ENCODE measurements at places on chromosomes 11 and 22. TPM values are rescaled to one million over a fixed set of nuclear protein-coding genes. Genes with fewer than 3 reads are reported as not detected.

DNA sequence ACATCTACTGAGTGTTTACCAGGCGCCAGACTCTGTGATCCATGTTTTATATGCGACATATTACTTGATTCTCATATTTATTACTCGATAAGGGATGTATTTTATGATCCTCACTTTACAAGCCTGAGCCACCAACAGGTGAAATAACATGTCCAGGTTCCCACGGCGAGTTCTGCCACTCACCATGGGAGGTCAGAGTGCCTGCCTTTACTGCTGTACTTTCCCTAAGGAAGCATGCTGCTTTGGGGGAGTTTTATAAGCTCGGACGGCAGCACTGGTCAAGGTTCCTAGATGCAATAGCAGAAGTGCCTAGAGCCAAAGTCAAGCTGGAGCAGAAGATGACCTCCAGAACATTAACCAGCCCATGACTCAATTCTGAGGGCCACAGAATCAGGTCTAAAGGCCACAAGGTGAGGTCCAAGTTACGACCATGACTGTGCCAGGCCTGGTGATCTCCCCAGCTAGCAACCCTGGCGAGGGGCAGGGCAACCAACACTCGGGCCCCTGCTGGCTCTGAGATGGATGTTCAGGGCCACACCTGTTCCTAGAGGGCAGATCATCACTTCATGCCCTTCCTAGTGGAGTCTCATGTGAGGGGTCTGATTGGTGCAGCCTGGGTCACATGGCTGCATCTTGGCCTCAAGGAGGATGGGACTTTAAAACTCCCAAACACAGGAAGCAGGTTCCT, 14.2 kb downstream of the IFT27 start:
- DNase-seq: no peak

- DNase-seq: no peak
These were observed 13.2 kb upstream of the TTC36 start for GRCh38 chr11:118514103-118514502.

- no peak for DNase-seq
These were observed 53.2 kb upstream of the HEPHL1 start for GRCh38 chr11:93967944-93968343.

DNA sequence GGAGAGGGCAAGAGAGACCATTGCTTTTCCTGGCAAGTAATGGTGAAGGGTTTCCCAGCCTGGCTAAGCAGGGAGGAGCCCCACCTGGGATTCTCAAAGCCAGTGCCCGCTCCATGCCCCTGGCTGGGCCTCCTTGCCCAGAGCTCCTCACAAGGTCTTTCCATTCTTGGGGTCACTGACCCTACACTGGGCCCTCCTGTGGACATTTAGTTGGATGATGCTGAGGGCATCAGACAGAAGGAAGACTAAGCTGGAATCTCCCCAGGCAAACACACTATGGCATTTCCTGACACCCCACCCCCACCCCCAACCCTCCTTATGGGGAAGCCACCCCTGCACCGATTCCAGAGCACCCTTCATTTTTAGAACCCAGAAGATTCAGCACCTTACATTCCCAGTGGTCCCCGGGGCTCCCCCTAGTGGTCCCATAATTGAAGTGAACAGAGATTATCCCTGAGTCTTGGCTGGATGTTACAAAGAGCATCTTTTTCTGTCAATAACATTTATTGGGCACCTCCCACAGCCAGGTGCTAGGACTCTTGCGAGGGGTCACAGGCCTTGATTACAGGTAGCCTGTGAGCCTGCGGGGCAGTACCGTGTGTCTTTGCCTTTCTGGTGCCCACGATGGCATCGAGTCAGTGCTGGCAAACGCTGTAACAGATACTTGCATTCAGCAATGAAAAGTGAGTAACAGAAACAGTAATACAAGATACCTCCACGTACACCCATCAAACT, 548.5 kb downstream of the BUD13 start:
- no peak for DNase-seq

DNA sequence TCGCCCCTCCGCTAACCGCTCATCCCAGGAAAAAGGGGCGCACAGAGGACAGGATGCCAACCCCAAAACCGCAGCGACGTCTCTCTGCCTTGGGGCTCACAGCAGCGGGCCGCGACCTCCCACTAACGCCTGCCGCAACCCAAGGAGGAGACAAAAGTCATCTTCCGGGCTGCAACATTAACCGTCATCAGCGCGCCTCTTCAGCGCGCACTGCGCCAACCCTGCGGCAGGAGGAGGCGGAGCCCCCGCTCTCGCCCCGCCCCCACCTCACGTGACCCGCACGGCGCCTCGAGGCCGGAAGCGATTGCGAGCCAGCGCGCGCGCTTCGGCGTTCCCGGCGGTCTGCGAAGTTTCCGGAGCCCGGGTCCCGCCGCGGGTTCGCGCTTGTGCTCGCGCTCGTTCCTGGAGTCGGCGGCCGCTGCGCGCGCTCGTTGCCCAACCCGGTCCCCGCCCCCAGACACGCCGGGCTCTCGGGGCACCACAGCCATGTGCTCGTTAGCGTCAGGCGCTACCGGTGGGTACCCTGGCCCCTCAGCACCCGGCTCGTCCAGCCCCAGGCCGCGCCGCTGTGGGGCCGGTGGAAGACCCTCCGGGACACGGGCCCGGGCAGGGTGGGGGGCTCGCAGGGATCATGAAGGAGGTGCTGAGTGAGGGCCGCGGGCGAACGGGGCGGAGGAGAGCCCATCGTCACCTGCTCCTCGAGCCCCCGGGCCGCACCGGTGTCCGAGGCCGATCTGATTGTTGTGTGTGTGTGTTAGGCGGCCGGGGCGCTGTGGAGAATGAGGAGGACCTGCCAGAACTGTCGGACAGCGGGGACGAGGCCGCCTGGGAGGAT, at the start of gene PRMT3:
TSS of gene PRMT3 (plus strand) at position 456 of the 835 bp plus-strand sequence. CDS start at position 487, 31 bp downstream.
- peak; percentile 98 for DNase-seq

DNA sequence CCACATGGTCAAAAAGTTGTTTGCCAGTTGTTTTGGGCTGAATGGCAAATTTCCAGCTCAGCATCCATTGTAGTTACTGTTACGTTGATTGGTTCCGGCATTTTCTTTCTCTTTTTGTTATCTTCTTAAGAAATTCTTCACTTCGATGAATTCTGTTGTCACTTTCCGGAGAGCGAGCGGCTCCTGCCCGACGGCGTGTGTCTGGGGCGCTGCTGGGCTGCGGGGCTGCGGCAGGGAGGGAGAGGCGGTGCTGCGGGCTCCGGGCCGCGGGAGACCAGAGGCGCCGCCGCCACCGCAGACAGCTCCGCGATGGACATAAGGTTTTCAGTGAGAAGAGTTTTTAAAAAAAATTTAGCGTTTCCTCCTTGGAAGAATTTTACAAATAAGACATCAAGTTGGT, 117.4 kb downstream of the RRM1 start:
- DNase-seq: no peak

- no peak for DNase-seq
These were observed 25.9 kb downstream of the TUG1 start for GRCh38 chr22:30994960-30995359.

DNA sequence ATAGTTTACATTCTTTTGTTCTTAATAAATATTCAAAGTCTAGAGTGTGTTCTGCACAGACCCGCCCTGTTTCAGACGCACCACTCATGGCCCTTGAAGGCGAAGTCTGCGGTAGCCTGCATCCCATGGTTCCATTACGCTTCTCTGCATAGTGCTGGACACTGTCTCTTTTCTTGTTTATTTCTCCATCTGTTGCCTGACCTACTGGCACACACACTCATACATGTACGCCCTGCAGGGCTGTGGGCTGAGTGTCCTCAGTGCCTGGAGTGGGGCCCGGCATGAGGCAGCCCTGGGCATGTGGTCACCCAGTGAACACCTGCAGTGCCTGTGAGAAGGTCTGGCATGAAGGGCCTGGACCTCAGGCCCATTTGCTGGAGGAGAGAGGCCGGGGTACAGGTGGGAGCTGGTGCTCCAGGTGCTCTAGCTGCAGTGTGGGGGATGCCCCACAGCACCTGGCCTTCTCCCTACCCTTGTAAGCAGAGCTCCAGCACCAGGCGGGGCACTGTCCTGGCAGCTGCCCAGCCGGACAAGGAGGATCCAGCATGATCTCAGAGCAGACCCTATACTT, 404.1 kb downstream of the TBC1D22A start:
- no peak for DNase-seq

- DNase-seq: peak; percentile 43
These were observed 47.4 kb upstream of the SEPTIN5 start for GRCh38 chr22:19666673-19667593.

GRCh38 chr11:70603114-70603755, 204.9 kb downstream of the CTTN start:
- DNase-seq: no peak

The PAMR1 gene
- total RNA-seq: 29.9 TPM

The GLB1L2 gene
- 0.31 TPM for total RNA-seq

The PHLDA2 gene
- total RNA-seq: not detected

The TMEM191C gene
- 0.40 TPM for total RNA-seq

The TBC1D10A gene
- 7.4 TPM for total RNA-seq

The KCNJ4 gene
- total RNA-seq: 0.27 TPM

The CUL5 gene
- total RNA-seq: 33.8 TPM
